ENCODE measurements at places on chromosomes 2 and 18. TPM values are rescaled to one million over a fixed set of nuclear protein-coding genes. Genes with fewer than 3 reads are reported as not detected.
A peak's percentile ranks its signal among the peaks of the same experiment; 100 is the strongest.

The REG3G gene
- not detected for total RNA-seq

The CFAP65 gene
- not detected for total RNA-seq

The SAG gene
- total RNA-seq = not detected

The TMEM169 gene
- total RNA-seq = 0.25 TPM

The DPP4 gene
- 4.4 TPM for total RNA-seq

The ABCG5 gene
- not detected for total RNA-seq

The NGEF gene
- 0.16 TPM for total RNA-seq

The AKAIN1 gene
- total RNA-seq = not detected

The TUBA3E gene
- 47.1 TPM for total RNA-seq

The CNDP1 gene
- total RNA-seq = not detected

DNA sequence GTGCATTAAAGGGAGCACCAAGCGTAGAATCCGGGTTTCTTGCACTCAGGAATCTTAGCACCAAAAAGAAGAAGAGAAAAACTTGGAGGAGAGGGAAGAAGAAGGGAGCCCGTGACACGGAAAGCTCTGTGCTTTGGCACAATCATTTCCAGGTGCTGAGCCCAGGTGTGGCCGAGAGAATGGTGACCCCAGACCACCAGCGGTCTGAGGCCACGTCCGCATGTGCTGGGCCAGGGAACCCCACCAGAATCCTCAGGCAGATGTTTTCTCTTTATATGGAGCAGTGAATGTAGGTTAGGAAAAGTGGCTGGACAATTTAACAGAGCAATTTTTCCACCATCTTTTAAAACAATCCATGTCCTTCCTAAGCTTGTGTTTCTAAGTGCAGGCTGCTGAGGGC is 520.9 kb downstream of the EPHA4 start:
- H3K4me1 ChIP-seq = no peaks in the 10 kb centered on the region
- no peaks in the 10 kb centered on the region for H3K27me3 ChIP-seq
- H3K36me3 ChIP-seq = no peaks in the 10 kb centered on the region
- DNase-seq = no peak
- H3K4me3 ChIP-seq = no peak overlapping the region
- no peak overlapping the region for H3K27ac ChIP-seq

GRCh38 chr2:113992090-113992489 is 102.2 kb downstream of the ACTR3 start:
- no peak overlapping the region for H3K27ac ChIP-seq
- no peaks in the 10 kb centered on the region for H3K4me1 ChIP-seq
- no peak for DNase-seq

DNA sequence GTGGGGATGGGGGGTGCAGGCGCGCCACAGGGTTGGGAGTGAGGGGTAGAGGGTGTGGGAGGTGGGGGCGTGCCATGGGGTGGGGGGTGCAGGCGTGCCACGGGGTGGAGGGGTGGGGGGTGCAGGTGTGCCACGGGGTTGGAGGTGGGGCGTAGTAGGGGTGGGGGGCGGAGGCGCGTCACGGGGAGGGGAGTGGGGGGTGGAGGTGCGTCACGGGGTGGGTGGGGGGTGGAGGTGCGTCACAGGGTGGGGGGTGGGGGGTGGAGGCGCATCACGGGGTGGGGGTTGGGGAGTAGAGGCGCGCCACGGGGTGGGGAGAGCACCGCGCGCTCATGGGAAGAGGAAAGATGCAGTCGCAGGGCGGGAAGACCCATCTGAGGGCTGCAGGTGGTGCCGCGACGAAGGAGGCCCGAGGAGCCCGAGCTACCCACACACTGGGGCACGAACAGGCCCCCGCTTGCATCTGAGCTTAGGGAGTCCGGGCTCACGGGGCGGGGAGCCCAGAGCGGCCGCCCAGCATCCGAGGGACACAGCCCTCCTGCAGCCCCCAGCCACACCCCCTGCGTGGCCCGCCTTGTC is 37.5 kb downstream of the SNED1 start:
- no peaks in the 10 kb centered on the region for H3K27me3 ChIP-seq
- no peak overlapping the region for H3K27ac ChIP-seq
- DNase-seq = no peak
- H3K4me1 ChIP-seq = peaks cover 11% of the 10 kb centered on the region
- peaks cover 46% of the 10 kb centered on the region for H3K36me3 ChIP-seq

- no peak overlapping the region for H3K4me3 ChIP-seq
- H3K4me1 ChIP-seq = peaks cover 88% of the 10 kb centered on the region
- DNase-seq = no peak
- peaks cover 36% of the 10 kb centered on the region for H3K36me3 ChIP-seq
- no peaks in the 10 kb centered on the region for H3K27me3 ChIP-seq
Measured at GRCh38 chr2:173195100-173195499, 119.5 kb downstream of the MAP3K20 start.

DNA sequence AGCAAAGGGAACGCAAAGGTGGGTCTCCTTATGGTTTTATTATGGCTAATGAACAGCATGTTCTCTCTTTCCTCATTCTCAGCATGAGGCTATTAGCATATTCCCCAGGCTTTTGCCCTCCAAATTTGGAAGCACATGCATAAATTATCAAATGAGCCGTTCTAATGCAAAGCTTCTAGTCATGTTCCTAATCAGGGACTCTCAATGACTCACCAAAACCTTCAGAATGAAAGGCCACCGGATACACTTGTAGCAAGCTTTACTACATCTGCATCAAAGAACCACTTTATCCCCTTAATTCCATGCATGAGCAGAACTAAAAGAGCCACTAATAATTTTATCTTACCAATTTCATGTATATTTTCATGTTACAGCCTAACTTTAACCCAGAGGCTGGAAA is 310.5 kb downstream of the LRATD1 start:
- H3K4me3 ChIP-seq = no peak overlapping the region
- no peak for DNase-seq
- H3K4me1 ChIP-seq = no peaks in the 10 kb centered on the region
- H3K36me3 ChIP-seq = no peaks in the 10 kb centered on the region
- H3K27me3 ChIP-seq = no peaks in the 10 kb centered on the region

DNA sequence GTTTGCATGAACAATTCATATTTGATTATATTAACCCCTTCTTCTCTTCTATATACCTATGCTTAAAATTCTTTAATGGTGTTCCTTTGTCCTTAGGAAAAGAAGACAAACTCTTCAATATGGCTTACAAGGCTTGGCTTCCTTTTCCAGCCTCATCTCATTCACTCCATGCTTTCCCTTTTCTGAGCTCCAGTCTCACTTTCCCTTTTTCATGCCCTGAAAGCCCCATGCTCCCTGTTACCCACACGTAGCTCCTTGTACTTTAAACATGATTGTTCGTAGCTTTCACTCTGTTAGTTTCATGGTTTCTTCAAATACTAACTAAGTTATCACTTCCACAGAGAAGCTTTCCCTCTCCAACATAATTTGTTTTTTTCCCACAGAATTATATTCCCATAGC is 161.3 kb downstream of the UBE2E3 start:
- DNase-seq = no peak
- no peaks in the 10 kb centered on the region for H3K4me1 ChIP-seq
- H3K27ac ChIP-seq = no peak overlapping the region
- H3K36me3 ChIP-seq = no peaks in the 10 kb centered on the region
- H3K4me3 ChIP-seq = no peak overlapping the region

GRCh38 chr18:32297579-32298170 is 107.8 kb downstream of the MEP1B start:
- no peak for DNase-seq
- peaks cover 26% of the 10 kb centered on the region for H3K4me1 ChIP-seq
- no peak overlapping the region for H3K27ac ChIP-seq
- H3K4me3 ChIP-seq = no peak overlapping the region

DNA sequence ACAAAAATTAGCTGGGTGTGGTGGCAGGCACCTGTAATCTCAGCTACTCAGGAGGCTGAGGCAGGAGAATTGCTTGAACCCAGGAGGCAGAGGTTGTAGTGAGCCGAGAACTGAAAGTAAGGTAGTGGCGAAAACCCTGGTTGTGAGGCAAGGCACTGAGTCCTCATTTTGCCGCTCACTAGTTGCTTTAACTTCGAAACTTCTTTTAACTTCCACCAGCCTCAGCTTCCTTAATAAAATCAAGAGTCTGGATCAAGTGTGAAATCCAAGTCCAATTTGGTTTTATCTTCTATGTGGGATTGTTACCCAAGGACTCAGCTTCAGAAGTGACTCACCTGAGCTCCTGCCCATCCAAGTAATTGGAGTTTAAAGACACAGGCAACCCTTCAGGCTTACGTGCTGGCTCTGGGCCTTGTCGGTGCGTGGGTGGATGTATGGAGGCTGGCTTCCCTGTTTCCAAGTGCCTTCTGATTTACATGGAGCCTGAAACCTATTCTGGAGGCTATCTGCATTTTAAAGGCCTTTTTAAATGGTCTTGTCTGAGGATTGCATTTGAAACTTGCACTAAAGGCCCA is 374.2 kb upstream of the ID2 start:
- no peak overlapping the region for H3K4me3 ChIP-seq
- no peak for DNase-seq
- H3K36me3 ChIP-seq = no peaks in the 10 kb centered on the region
- no peak overlapping the region for H3K27ac ChIP-seq
- H3K4me1 ChIP-seq = peaks cover under 1% of the 10 kb centered on the region

DNA sequence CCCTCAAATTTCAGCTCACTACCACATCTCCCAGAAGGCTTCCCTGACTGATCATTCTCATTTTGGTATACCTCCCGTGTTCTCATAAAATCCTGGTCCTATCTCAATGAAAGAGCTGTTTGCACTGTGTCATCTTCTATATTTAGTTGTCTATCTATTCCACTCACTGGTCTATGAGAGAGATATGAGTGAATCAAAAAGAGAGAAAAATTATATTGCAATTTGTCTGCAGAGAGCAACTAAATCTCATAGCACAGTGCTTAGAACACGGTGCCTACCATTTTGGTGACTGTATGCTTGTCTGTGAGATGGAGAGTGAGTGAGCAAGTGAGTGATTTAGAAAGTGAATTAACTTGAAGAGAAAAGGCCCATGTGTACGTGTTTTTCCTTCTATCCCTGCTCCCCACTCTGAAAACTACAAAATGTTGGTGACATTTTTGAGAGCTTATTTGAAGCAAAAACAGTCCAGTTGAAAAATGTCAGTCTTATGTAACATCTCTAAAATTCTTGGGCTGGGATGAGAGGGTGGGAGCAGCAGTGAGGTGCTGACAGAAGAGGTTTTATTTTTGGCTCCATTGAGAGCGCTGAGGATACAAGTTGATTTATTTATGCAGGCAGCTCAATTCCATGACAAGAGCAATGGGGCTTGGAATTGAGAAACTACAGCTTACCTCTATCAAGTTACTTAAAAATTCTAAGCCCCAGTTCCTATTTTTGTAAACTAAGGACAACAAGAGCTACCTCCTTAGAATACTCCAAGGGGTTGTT is 373.5 kb upstream of the CHST9 start:
- H3K36me3 ChIP-seq = no peaks in the 10 kb centered on the region
- no peak for DNase-seq
- no peaks in the 10 kb centered on the region for H3K27me3 ChIP-seq
- peak overlapping the region; percentile 29 for H3K27ac ChIP-seq
- peaks cover 16% of the 10 kb centered on the region for H3K4me1 ChIP-seq

GRCh38 chr2:149612122-149612521 is 24.5 kb upstream of the MMADHC start:
- H3K36me3 ChIP-seq = no peaks in the 10 kb centered on the region
- H3K4me3 ChIP-seq = no peak overlapping the region
- DNase-seq = no peak
- H3K27me3 ChIP-seq = no peaks in the 10 kb centered on the region
- H3K4me1 ChIP-seq = no peaks in the 10 kb centered on the region

GRCh38 chr2:55159037-55159651 is 72.9 kb downstream of the CLHC1 start:
- peak overlapping the region; percentile 53 for H3K27ac ChIP-seq
- no peaks in the 10 kb centered on the region for H3K36me3 ChIP-seq
- H3K4me3 ChIP-seq = no peak overlapping the region
- peak; percentile 70 for DNase-seq
- no peaks in the 10 kb centered on the region for H3K27me3 ChIP-seq

DNA sequence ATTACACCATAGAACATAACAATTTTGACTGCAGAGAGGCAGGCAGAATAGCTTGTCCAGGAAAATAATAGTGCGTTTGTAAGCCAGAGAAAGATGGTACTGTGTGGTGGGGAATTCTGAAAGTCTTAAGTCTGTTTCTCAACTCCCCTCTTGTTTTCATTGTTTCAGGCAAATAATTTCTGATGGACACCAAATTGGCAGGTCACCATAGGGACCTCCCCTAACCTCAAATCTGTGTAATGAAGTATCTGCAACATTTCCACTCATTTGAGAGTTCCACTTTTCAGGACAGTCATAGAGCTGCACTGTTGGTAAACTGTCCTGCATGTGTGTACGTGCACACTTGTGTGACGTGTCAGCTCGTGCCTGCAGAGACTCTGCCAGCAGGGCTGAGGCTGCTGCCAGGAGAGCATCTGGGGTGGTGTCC is 195.6 kb downstream of the AGAP1 start:
- peaks cover 42% of the 10 kb centered on the region for H3K4me1 ChIP-seq
- no peaks in the 10 kb centered on the region for H3K36me3 ChIP-seq
- no peak overlapping the region for H3K27ac ChIP-seq
- H3K4me3 ChIP-seq = no peak overlapping the region
- no peaks in the 10 kb centered on the region for H3K27me3 ChIP-seq

GRCh38 chr2:88443353-88443938 is 9.0 kb downstream of the FOXI3 start:
- H3K4me3 ChIP-seq = no peak overlapping the region
- no peak for DNase-seq
- H3K4me1 ChIP-seq = no peaks in the 10 kb centered on the region
- H3K27ac ChIP-seq = no peak overlapping the region

GRCh38 chr2:159285929-159286708 is at the start of gene WDSUB1:
TSS of gene WDSUB1 (minus strand) at chr2:159286703. CDS start at chr2:159283069, 3,634 bp downstream.
- peak; percentile 76 for DNase-seq
- H3K36me3 ChIP-seq = peaks cover 15% of the 10 kb centered on the region
- no peaks in the 10 kb centered on the region for H3K27me3 ChIP-seq
- peak within 1 kb of the TSS; percentile 94 for H3K4me3 ChIP-seq
- peak within 1 kb of the TSS; percentile 94 for H3K27ac ChIP-seq
- peaks cover 31% of the 10 kb centered on the region for H3K4me1 ChIP-seq

DNA sequence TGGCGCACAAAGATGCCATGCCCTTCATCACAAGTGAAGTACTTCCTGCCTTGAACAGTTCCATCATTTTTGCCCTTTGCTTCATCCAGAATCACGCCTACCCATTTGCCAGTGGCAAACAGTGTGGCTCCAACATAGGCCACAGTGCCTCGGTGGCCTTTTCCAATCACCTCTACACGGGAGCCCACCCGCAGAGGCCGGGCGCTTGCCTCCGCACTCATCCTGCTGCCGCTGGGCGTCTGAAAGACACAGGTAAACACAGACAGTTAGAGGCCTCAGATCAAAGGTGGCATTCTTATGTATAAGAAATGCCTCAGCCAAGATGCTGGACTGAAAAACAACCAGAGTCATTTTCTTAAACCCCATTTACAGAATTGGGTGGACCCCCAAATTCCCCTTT is 2.1 kb downstream of the DCTN1 start:
- H3K4me1 ChIP-seq = peaks cover 80% of the 10 kb centered on the region
- H3K4me3 ChIP-seq = no peak overlapping the region
- H3K27me3 ChIP-seq = no peaks in the 10 kb centered on the region
- no peak for DNase-seq
- peaks cover 26% of the 10 kb centered on the region for H3K36me3 ChIP-seq

- H3K4me3 ChIP-seq = no peak overlapping the region
- DNase-seq = no peak
- H3K27ac ChIP-seq = no peak overlapping the region
- peaks cover 46% of the 10 kb centered on the region for H3K4me1 ChIP-seq
- H3K27me3 ChIP-seq = no peaks in the 10 kb centered on the region
Measured at GRCh38 chr18:8324343-8325065, 284.7 kb upstream of the RAB12 start.

GRCh38 chr2:63755965-63756364 is 85.7 kb upstream of the UGP2 start:
- no peak overlapping the region for H3K4me3 ChIP-seq
- no peak for DNase-seq
- H3K4me1 ChIP-seq = no peaks in the 10 kb centered on the region
- no peak overlapping the region for H3K27ac ChIP-seq

GRCh38 chr2:239826786-239827522 is 198.2 kb downstream of the NDUFA10 start:
- peaks cover 82% of the 10 kb centered on the region for H3K27me3 ChIP-seq
- no peak overlapping the region for H3K27ac ChIP-seq
- DNase-seq = peak; percentile 4
- H3K36me3 ChIP-seq = no peaks in the 10 kb centered on the region

Measured in left ventricle myocardium inferior (tissue), 1 donor.